ENCODE measurements at places on chromosomes 1 and 21. TPM values are rescaled to one million over a fixed set of nuclear protein-coding genes. Genes with fewer than 3 reads are reported as not detected.
A peak's percentile ranks its signal among the peaks of the same experiment; 100 is the strongest.

The CSF3R gene
- 2.5 TPM for total RNA-seq

- DNase-seq: no peak
These were observed 65.5 kb downstream of the PRDM16 start for GRCh38 chr1:3134381-3135072.

The CFAP126 gene
- total RNA-seq: not detected

DNA sequence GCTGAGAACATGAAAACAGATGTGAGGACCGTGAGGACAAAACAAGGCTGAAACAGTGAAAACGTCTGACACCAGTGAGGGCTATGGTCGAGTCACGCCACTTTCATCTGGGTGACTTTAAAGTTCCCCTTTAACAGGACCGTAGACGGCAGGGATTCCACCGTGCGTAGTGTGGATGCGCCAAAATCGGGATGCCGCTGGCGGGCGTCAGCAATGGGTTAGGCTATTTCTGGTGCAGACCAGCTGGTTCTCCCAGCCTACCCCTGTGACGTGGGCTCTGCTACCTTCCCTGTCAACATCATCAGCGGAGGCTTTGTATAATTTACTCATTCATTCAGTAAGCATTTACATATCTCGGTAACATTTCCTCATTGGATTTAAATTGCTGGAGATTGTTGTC lies 246.6 kb upstream of the AJAP1 start:
- no peak for DNase-seq

- no peak for DNase-seq
These were observed 691 bp downstream of the UTP11 start for GRCh38 chr1:38013227-38013622.

- DNase-seq: no peak
These were observed 75.3 kb downstream of the DMRTA2 start for GRCh38 chr1:50347933-50348332.

The TMEM200B gene
- total RNA-seq: 1.3 TPM

DNA sequence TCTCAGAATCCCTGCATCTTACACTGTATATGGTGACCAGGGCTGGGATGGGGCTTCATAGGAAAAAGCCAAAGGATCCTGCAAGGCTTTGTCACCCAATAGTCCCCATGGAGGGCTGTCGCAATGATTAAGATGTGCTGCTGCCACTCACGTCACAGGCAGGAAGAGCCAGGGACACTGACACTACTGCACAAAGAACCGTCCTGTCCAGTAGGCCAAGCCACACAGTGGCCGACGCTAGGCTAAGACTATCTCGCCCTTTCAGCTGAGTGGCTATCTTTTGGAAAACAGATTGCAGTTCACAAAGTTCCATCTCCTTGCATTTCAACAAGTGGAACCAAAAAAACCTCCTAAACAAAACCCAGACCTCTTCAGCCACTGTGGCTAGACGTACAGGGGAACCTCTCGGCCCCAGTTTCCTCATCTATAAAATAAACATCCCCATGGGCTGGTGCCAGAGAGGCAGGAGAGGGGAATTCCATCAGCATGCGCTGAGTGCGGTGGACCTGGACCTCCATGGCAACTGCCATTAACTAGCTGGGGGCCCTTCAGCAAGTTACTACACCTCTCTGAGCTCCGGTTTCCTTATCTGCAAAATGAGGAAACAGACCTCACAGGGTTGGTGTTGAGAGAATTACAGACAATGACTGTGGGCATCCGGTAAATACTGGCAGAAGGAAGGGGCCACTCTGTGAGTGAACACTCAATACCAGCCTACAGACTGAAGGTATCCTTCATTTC lies 8.7 kb downstream of the CAPZB start:
- DNase-seq: no peak

GRCh38 chr1:161241682-161242081 lies 3.7 kb upstream of the NR1I3 start:
- DNase-seq: no peak

GRCh38 chr1:6004412-6005123 lies 12.3 kb upstream of the NPHP4 start:
- no peak for DNase-seq

DNA sequence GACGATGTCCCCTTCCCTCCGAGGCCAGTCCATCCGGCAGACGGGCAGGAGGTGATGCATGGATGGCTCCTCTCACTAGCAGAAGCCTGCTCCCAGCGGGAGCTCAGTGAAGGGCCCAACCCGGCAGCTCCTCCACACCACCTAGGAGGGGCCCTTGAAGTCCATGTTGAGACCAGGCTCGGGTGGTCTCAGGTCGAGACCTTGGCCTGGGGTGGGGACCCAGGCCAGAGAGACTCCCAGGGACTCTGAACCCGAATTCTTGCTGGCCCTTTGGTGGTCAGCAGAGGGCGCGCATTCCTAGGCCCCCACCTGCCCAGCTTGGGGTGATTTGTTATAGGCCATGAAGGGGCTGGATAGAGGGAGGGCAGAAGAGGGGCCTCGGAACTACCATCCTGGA lies 642 bp upstream of the NT5C1A start:
- DNase-seq: peak; percentile 33

DNA sequence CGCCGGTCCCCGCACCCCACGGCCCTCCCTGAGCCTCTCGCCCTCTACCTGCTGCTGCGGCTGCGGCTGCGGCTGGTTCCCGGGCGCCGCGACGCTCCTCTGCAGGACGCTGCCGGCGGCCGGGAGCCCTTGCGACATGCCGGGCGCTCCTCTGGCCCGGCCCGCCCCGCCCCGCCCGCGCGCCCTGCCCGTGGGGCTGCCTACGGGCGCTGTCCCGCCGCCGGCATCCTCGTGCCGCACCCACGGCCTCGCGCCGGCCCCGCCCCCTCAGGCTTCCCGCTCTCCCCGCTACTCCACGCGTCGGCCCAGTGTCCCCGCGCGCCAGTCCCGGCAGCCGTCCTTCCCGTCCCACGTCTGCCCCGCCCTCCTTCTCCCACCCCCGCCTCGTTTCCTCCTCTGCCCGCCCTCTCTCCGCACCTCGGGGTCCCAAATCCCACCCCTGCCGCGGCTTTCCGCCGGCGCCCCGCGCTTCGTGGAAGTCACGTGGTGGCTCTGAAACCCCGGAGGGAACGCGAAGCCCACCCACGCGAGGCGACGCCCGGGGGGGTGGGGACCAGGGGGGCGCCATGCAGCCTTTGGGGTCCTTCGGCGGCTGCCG lies at the start of gene BATF3:
BATF3 (minus strand) TSS at position 216 of the 598 bp plus-strand sequence; CDS start at position 138, 78 bp downstream.
- DNase-seq: peak; percentile 39

DNA sequence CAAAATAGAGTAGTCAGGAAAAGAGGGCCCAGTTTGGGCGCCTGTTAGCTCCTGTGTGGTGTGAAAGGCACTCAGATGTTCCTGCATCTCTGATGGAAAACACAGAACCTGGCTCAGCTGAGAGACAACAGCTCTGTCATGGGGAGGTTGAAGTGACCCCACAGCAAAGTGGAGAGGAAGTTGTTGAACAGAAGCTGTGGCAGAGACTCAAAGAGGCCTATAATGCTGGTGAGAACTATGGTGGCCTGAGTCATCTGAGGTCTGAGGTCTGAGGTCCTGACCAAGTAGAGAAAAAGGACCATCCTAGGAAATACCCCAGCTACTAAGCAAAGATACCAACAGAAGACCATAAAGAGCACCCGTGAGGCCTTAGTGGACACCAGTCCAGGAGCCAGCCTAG lies 45.6 kb upstream of the JAK1 start:
- DNase-seq: no peak

GRCh38 chr1:76110666-76111065 lies 36.1 kb downstream of the ST6GALNAC3 start:
- DNase-seq: no peak

The C1orf56 gene
- 3.0 TPM for total RNA-seq

The ASPM gene
- total RNA-seq: 6.4 TPM

The S100A1 gene
- 1.9 TPM for total RNA-seq

The OLFM3 gene
- 0.39 TPM for total RNA-seq

Measured in left colon (tissue), 2 donors.